Kidney tubule cell (primary cell): ENCODE measurements at places on chromosomes 16 and 17.

DNA sequence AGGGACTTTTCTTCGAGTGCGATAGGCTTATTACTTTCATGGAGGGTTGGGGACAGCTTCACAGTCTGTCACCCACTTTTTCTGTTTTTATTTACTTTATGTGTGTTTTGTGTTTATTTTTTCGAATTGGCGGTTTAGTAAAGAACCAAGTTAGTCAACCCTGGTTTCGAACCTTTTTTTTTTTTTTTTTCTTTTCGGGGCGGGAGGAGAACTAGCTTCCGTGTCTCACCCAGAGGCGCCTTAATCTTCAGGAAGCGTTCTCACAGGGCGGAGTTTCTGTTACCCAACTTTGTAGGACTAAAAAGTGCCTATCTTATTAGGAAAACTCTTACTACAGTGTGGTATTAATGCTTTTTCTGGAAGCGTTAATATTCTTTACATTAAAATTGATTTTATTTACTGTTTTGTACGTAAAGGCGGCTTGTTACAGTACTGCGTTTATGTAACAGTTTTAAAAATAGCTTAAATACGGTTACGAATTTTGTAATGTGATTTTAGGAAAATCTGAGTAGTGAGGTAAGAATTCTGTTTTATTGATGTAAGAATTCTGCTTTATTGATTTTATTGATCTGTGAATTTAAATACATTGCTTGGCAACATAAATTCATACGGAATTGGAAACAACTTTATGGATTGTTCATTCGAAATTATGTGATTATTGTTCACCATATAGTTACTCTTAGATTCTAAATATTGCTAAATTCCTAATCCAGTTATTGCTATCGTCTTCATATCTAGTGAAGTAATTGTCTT is 885 bp downstream of the ZNF207 start:
- DNase-seq: peak; percentile 68

DNA sequence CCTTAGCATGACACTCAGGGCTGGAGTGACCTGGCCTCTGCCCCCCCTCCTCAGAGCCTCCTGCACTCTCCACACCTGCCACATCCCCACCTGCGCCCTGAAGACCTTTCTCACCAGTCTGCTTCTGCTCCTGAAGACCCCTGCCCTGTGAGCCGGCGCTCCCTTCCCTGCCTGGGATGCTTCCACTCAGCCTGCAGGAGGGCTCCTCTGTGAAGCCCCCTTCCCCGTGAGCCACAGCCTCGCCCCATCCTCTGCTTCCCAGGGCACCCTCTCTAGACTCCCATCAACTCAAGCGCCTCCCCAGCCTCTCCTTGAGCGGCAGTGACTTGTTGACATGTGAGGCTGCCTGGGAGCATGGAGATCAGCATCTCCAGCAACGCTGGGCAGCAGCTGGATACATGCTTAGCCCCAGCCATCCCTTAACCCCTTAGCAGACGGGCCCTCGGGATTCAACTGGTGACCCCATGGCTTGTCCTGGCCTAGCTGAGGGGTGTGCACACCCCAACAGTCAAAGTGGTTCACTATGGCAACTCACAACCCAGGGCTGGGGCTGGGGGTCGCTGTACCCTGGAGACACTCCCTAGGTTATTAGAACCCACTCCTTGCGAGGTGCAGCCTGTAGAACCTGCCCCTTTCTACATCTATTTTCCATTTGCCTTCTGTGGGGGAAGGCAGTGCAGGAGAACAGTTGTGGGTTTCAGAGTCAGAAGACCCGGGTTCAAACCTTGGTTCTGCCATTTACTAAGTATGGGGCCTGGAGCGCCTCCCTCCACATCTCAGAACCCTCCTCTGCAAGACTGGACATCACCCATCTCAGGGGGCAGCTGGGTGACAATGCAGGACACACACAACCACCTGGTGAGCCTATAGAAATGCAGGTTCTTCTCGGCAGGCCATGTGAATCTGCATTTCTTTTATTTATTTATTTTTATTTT is 21.5 kb downstream of the TMEM235 start:
- no peak for DNase-seq

DNA sequence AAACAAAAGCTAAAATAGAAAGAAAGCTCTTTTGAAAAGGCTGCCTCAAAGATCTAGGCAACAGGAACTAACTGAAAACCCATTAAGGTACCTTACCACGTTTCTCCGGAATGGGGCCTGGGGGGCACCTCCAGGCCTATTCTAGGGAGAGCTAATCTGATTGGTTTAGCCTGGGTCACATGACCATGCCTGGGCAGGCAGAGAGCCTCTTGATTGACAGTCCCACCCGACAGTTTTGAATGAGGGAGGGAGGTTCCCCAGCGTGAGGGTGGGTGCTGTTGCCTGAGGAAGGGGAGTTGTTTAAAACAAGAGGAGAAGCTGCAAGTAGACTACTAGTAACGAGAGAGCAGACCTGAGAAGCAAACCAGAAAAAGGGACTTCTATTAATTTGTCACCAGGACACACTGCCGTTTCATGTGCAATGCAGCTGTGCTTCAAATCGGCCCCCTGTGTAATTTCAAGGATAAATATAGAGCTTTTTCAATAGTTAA is 143.4 kb upstream of the HS3ST2 start:
- no peak for DNase-seq

DNA sequence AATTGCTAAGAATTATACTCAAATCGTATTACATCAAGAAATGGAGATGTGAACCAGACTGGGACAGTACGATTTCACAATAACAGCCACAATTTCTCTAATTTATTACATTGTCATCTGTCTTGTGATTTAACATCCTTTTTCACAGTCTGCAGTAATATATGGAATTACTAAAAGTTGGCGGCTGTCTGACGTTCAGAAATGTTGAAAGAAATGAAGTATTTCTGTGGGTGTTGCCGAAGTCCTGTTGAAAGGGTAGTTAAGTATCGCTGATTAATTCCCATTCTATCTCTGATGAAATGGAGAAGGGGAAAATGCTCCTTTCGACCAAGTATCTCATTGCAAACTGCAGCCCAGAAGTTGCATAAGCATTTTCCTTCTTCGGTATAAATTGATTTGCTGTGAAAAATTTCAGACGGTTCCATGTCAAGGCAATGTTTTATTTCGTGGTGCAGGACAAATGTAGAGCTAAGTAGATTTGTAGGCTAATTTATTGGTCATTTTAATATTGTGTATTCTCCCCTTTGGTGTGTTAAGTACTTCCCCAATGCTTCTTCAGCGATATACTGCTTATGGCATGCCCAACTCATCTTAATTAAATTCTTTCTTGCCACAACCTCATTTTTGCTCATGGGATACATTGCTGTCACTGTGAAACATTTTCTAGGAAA is 775.2 kb upstream of the RBFOX1 start:
- no peak for DNase-seq

GRCh38 chr17:71438631-71439146 is 682.1 kb upstream of the SOX9 start:
- DNase-seq: peak; percentile 98

DNA sequence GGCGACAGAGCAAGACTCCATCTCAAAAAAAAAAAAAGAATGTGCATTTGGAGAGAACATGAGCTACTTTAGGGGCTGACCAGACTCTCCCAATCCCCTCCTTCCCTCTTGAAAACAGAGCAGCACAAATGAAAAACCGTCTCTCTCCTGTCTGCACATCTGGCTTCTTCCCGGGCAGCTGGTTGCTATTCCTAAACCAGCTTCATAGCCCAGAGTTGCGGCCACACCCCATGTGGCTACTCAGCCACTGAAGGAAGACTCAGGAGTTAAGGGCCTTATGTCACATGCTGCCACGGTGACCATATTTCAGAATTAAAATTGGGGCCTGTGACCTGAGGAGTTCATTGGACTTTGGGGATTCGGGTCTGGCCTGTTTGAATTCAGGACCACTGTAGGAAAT is 48.3 kb downstream of the KATNIP start:
- DNase-seq: no peak

GRCh38 chr17:10271106-10271562 is 72.7 kb upstream of the GAS7 start:
- DNase-seq: no peak
